Motor neuron (in vitro differentiated cells): ENCODE measurements at places on chromosomes 12 and 14.
A peak's percentile ranks its signal among the peaks of the same experiment; 100 is the strongest.

- ATAC-seq = no peak
These were observed 38.7 kb downstream of the ANO4 start for GRCh38 chr12:100833282-100833681.

GRCh38 chr12:79886917-79887519, 47.9 kb downstream of the PPP1R12A start:
- ATAC-seq = peak; percentile 73

DNA sequence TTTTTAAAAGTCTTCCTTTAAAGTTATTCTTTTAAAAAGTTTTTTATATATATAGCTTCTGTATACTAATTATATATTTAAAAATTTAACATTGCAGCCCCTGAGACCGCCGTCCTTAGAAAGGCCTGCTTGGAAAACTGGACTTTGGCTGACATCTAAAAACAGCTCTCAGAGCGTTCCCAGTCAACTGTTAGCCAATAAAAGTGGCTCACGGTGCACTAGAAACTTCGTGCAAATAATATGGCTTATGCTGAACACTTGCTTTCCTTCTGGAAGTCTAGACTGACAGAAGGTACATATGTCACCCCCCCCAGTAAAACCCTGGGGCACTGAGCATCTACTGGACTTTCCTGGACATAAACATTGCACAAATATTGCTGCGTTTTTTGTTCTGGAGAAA, 115.0 kb downstream of the KIF21A start:
- no peak for ATAC-seq

DNA sequence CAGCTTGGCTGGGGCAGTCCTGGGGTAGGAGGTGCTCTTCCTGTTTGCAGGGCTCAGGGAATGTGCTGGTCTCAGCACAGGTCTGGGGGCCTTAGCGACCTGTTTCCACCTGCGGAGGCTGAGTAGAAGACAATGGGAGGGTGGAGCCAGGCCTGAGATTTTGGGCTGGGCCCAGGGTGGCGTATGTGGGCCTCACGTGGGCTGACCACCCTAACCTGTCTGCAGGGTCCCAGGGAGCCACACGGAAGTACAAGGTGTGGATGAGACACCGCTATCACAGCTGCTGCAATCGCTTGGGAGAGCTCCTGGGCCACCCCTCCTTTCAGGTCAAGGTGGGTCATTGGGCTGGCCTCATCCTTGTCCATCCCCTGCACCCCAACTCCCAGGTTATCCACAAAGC, 1.1 kb downstream of the NOC4L start:
- ATAC-seq = no peak

DNA sequence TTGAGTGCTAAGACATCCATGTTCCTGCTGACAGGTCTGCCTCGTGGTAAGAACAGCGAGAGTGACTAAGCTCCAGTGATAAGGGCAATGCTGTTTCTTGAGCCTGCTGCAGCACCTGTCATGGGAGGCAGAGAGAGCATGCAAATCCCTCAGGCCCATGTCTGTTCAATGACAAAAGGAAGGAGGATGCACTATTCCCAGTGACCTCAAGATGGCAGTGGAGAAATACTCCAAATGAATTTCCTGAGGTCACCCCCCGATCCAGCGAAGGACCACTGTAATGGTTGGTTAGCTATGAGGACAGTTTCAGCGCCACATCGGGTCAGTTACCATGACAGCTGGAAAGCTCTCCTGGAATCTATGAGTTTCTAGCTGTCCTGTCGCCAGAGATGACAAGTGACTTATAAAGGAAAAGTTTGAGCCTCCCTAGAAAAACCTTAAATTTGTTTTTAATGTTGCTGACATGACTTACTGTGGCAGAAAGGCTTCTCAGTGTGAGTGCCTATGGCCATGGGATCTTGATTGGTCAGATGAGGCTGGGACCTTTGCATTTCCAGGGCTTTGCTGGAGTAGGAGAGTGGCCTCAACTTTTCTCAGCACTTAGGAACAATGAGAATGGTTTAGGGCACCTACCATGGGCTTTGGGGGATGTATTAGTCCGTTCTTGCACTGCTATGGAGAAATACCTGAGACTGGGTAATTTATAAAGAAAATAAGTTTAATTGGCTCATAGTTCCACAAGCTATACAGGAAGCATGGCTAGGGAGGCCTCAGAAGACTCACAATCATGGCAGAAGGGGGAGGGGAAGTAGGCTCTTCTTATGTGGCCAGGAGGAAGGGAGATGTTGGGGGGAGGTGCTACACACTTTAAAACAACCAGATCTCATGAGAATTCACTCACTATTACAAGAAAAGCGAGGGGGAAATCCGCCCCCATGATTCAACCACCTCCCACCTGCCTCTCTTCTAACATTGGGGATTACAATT, 88.0 kb upstream of the TMEM260 start:
- peak; percentile 83 for ATAC-seq
